NCI-H510A (cell line): ENCODE measurements at places on chromosomes 2 and 18.

DNA sequence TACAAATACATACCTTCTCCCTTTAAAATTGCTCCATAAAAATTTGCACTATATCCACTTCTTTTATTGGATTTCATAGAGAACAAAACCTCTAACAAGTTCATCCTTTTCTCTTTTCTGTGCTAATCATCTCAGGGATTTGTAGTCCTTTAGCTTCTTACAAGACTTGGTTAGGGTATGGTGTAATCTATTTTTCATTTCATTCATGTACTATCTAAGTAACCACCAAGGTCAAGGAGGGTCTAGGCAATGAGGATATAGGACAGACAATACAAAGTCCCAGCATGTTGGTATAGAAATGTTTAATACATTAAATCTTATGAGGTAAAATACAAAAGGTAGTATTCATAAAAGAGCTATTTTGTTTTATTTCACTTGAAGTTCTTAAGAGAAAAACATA, 17.5 kb downstream of the C2orf69 start:
- DNase-seq: no peak

- DNase-seq: no peak
These were observed 87.9 kb upstream of the FHL2 start for GRCh38 chr2:105486762-105487141.

- peak; percentile 79 for DNase-seq
These were observed 189.5 kb downstream of the TFCP2L1 start for GRCh38 chr2:121095257-121096080.

- DNase-seq: no peak
These were observed 3.3 kb upstream of the GALNT14 start for GRCh38 chr2:31141443-31142085.

DNA sequence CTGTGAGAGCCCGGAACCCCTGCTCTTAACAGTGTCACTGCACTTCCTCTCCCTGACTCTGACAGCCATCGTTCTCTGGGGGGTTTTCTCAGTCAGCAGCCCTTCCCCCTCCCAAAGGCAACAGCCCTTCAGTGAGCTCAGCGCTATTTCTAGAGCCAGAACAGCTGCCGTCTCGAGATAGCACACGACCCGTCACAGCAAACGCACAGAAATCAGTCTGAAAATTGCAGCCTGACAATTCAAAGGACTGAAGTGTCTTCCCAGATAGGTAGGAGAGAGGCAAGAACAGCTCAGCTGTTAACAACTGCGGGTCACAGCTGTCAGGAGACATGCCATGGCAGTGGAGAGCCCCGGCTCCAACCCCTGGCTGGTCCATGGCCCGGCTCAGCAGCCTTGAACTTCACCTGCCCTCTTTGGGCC, 45.4 kb downstream of the ST8SIA5 start:
- DNase-seq: no peak

- DNase-seq: no peak
These were observed 417.0 kb downstream of the EIPR1 start for GRCh38 chr2:2960441-2961133.

GRCh38 chr2:238565031-238565430, 138.3 kb downstream of the ASB1 start:
- no peak for DNase-seq

DNA sequence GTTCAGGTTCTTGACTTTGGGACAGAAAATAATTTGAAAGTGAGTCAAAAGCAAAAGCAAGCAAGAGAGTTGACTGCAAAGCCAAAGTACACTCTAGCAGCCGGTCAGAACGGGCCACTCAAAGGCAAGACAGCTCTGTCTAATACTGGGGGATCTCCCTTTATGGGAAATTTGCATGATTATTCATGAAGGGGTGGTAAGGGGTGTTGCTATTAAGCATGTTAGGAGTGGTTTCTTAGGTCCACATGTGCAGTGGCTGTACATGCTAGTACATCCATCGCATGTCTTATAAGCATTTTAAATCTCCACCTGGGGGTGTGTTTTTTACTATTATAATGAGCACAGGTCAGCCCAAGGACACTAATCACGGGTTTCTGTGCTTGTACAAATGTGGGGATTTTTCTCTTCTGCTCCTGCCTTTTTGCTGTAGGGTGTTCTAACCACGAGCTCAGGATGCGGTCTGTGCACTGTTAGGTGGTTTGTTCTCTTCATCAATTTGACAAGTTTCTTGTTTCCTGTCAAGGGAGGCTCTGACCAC, 60.2 kb upstream of the SPP2 start:
- no peak for DNase-seq

GRCh38 chr2:142874293-142874814, 3.1 kb upstream of the KYNU start:
- no peak for DNase-seq

DNA sequence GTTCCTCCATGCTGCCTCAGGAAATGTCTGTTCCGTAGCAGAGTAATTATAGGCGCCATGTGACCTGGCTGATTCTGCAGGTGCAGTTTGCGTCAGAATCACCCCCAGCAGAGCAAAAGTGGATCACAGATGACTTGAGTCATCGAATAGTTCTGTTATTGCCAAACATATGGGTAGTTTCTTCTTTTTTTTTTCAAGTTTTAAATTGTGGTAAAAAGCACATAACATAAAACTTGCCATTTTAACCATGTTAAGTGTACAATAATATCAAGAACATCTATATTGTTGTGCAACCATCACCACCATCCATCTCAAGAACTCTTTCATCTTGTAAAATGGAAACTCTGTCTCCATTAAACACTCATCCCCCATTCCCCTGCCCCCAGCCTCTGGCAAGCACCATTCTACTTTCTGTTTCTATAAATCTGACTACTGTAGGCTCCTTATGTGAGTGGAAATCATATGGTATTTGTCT, 177.7 kb upstream of the TWIST2 start:
- no peak for DNase-seq

DNA sequence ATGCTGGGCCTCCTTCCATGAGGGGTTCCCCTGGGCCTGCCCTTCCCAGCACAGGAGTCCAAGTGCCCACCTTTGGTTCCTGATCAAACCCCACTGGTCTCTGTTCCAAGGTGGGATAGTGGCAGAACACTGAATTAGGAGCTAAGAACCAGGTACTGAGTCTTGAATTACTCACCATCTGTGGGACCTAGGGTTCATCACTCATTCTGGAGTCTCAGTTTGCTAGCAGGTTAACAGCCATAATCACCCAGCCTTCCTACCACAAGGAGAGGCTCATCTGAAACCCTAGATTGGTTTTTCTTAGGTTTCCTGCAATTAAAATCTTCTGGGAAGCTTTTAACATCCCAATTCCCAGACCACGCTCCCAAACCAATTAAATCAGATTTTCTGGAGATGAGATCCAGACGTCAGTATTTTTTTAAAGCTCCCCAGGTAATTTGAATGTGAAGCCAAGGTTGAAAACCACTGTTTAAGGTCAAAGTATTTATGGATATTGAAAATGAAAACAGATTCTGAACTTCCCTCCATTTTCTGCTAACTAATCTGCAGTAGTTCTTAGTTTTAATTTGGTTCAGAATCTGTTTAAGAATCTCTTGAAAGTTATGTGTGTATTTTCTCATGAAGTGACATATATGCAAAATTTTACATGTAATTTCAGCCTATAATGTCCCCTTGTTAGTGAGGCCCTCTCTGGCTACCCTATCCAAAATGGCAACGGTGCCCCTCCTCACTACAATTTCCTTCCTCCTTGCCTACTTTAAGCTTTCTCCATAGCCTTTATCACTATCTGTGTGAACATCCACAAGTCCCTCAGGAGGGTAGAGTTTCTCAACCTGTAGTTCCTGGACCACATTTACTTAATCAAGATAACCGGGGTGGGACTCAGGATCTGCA, 166.5 kb upstream of the CXCR4 start:
- DNase-seq: no peak

- no peak for DNase-seq
These were observed 3.1 kb upstream of the KCNJ13 start for GRCh38 chr2:232779465-232779864.

DNA sequence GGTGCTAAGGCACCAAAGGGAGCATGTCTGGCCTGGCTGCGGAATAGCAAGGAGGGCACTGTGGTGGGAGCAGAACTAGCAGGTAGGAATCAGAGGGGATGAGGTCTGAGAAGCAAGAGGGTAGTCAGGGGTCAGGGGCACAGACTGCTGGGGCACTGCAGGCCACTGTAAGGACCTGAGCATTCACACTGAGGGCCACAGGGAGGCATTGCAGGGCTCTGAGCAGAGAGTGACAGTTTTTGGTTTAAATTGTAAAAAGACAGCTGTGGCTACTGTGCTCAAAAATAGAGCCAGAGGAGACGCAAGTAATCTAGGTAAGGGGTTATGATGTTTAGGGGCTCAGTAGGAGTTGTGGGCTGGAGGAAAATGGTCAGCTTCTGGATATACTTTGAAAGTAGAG, 41.5 kb downstream of the ARHGAP25 start:
- DNase-seq: no peak

DNA sequence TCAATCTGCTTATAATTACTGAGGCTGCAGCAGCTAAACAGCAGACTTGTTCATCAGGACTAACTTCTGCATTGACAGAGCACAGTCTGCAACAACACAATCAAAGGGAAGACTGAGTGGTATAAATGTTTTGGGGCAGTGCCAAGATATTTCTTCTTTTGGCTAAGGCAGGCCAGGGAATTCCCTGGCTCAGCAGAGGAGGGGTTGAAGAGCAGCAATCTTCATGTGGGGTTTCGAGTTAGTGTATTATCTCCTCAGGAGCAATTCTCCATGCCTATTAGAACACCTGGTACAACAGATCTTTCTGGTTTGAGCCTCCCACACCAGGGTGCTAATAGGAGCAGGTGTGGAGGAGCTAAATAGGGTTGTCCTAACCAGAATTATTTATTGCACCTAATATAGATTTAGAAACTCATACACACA, 103.0 kb upstream of the STK17B start:
- peak; percentile 61 for DNase-seq
